ENCODE measurements at places on chromosomes 2 and 18.
A peak's percentile ranks its signal among the peaks of the same experiment; 100 is the strongest.

DNA sequence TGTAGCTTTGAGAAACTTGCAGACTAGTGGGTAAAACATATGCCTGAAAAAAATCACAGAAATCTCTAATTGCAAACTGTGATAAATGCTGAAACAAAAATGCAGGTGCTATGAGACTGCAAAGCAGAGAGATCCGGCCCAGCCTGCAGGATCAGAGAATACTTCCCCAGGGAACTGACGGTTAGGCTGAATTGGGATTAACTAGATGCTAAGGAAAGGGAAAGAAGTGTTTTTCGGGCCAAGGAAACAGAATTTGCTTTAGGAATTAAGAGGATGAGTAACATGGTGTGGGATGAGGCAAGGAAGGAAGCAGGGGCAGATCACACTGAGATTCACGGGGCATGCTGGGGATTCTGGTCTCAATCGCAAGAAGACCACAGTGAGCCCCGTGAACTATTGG, 71.5 kb downstream of the OSBPL6 start:
- no peak for DNase-seq

DNA sequence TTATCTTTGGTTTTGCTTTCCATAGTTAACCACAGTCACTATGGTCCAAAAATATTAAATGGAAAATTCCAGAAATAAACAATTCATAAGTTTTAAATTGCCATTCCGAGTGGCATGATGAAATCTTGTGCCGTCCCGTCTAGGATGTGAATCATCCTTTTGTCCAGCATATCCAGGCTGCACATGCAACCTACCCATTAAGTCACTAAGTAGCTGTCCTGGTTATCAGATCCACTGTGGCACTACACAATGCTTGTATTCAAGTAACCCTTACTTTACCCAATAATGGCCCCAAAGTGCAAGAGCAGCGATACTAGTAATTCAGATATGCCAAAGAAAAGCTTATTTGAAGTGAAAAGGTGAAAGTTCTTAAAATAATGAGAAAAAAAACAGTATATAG, 10.7 kb downstream of the USP34 start:
- peak; percentile 47 for DNase-seq

DNA sequence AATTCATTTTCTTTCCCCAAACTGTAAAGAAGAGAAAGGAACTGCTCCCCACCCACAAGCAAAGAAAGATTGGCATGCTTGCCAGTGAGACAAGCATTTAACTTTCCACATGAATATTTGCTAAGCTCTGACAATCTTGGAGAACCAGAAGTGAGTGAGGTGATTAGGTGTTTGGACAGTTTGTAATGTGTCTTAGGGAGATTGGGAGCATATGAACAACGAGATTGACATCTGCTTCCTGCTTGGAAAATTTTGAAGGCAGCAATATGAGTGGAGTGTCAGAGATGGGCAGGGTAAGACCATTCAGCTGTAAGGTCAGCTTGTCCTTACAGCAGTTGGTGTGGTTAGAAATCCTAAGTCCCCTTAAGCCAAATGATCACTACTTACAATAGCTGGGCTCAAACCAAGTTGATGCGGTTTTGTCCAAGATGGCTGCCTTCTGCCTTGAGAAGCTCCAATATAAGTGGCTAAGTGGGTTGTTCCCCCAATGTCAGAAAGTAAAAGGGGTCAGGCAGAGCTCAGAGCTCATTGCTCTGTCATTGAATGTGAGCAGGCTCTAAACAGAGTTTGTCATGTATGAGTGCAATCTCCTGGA, 36.0 kb upstream of the GALNT5 start:
- DNase-seq = no peak

DNA sequence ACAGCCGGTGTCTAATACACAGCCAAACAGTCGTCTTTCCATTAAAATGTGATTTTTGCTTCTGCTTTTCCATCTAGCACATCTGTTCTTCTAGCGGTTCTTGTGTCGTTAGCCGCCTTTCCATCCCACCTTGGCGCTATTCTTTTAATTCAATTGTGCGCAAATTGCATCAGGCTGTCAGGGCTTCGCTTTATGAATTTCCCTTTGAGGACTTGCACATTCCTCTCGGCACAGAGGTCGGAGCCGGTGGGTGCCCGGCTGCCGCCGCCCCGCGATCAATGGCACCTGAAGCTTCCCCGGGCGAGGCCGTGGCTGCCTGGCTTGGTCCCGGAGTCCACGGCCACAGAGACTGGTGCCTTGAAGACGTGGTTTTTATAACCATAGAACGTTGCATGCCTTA, 33.9 kb upstream of the TSPYL6 start:
- DNase-seq = no peak
